ENCODE measurements at places on chromosomes 13 and 19.

DNA sequence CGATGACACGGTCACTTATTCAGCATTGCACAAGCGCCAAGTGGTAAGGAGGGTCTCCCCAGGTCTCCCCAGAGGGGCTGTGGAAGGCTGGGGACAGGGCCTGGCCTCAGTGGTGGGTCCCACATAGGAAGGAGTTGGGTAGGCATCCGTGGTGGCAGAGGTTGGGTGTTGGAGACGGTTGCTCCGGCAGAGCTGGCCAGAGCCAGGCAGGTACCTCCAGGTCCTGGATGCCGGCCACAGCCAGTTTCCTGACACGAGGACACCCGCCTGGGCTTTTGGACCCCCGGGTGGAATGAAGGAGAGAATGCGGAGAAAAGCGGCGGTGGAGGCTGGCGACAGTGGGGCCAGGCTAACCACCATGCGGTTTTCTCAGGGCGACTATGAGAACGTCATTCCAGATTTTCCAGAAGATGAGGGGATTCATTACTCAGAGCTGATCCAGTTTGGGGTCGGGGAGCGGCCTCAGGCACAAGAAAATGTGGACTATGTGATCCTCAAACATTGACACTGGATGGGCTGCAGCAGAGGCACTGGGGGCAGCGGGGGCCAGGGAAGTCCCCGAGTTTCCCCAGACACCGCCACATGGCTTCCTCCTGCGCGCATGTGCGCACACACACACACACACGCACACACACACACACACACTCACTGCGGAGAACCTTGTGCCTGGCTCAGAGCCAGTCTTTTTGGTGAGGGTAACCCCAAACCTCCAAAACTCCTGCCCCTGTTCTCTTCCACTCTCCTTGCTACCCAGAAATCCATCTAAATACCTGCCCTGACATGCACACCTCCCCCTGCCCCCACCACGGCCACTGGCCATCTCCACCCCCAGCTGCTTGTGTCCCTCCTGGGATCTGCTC lies 1.3 kb upstream of the FFAR1 start:
- DNase-seq: no peak

DNA sequence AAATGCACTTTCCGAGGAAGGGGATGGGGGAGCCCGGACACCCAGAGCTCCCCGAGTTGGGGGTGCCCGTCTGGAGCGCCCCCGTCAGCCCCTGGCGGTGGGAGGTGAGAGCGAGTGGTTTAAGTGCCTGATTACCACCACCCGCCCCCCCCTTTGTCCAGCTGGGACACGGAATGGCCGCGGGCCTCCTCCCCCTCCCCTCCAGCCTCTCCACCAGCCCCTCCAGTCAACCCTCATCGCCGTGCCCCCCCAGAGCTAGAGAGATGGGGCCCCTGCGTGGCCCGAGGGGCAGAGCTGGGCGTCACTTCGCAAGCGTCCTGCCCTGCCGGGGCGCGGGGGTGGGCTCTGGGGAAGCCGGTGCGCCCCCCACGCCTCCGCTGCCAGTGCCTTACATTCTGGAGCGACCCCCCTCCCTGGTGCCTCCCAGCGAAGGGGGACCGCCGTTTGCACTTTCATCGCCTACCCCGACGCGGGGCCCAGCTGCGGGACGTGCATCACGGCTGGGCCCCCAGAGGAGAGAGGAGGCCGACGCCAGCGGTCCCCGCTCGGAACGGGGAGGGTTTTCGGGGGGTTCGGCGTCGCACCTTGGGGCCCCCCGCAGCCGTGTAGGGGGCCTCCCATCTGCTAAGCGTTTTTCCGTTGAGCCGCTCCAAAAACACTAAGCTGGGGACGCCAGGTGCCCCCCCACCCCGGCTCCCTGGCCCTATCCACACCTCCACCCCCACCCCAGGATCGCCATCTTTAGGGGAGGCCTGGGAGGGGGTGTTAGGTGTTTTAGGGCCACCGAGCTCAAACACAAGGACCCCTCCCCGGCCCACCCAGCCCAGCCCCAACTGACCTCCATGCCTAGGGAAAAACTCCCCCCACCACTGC lies 16.4 kb downstream of the SMIM24 start:
- no peak for DNase-seq

DNA sequence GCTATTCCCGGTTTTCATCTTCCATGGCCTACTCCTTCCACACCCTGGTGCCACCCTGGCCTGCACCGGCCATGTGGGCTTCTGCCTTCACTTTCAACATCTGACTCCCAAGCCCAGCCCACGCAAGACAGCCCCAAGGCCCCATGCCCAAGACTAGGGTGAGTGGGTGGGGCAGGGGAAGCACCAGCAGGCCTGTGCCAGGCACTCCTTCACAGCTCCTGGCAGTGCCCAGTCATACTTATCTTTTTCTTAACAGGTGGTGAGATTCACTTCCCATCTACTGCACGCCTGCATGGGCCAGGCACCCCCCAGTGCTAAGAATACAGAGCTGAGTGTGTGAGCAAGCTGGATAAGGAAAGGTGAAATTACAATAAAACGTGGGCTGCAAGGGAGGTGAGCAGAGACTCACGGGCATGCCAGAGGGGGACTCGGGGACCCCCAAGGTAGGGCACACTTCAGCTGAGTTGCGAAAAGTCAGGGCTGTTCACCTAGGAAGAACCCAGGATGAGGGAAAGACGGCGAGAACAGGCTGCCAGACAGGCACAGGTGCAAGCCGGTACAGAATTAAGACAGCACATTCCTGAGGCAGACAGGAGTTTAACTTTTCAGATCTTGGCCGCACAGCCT lies 55.7 kb downstream of the COL4A1 start:
- no peak for DNase-seq

DNA sequence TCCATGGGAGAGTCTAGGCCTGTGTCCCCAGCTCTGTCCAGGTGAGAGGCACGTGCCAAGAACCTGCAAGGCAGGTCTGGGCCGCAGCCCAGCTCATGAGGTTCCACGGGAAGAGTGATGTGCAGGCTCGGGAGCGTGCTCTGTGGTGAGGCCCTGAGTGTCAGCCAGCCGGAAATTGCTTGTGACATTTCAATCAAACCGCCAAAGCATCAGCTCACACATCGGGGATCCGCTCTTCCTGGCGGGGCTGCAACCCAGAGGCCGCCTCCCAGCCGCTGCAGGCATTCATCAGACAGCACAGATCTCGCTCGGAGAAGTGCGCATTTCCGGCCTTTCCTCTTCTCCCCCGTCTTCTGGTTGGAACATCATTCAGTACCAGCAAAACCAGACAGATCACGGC lies 109.3 kb downstream of the KDM4B start:
- no peak for DNase-seq

GRCh38 chr19:21432590-21432989 lies 35.7 kb downstream of the ZNF493 start:
- no peak for DNase-seq

- DNase-seq: peak; percentile 9
Measured at GRCh38 chr19:13621413-13621812, 115.1 kb upstream of the CACNA1A start.
